Neural progenitor cell (in vitro differentiated cells): ENCODE measurements at places on chromosomes 5 and 9. TPM values are rescaled to one million over a fixed set of nuclear protein-coding genes. Genes with fewer than 3 reads are reported as not detected.

- H3K27me3 ChIP-seq, result no peaks in the 10 kb centered on the region
- DNase-seq, result peak; percentile 14
- peaks cover 20% of the 10 kb centered on the region for H3K4me1 ChIP-seq
- no peaks in the 10 kb centered on the region for H3K36me3 ChIP-seq
- H3K4me3 ChIP-seq, result no peak overlapping the region
- H3K27ac ChIP-seq, result peak overlapping the region; percentile 71
Measured at GRCh38 chr5:33563983-33564908, 123.5 kb downstream of the TARS1 start.

GRCh38 chr5:98913911-98914310 is 14.9 kb downstream of the CHD1 start:
- peaks cover 13% of the 10 kb centered on the region for H3K36me3 ChIP-seq
- H3K4me1 ChIP-seq, result peaks cover 14% of the 10 kb centered on the region
- DNase-seq, result no peak
- H3K27me3 ChIP-seq, result no peaks in the 10 kb centered on the region

DNA sequence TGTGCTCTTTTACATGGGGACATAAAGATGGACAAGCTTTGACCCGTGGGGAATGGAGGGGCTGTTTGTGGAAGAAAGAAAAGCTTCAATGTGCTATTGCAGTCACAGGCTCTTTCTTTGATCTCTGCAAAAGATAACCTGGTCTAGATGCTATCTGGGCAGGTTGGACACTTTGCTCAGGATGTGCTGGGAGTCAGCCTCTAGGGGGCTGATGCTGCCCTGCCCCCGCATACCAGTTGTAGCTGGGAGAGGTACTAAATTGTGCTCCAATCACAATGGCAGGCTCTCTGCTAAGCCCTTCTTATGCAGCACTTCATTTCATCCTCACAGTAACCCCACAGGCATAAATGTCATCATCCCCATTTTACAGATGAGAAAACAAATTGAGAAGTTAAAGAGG is 67.2 kb downstream of the PSD2 start:
- peaks cover 4% of the 10 kb centered on the region for H3K4me1 ChIP-seq
- H3K36me3 ChIP-seq, result no peaks in the 10 kb centered on the region
- peak; percentile 41 for DNase-seq
- no peak overlapping the region for H3K4me3 ChIP-seq

DNA sequence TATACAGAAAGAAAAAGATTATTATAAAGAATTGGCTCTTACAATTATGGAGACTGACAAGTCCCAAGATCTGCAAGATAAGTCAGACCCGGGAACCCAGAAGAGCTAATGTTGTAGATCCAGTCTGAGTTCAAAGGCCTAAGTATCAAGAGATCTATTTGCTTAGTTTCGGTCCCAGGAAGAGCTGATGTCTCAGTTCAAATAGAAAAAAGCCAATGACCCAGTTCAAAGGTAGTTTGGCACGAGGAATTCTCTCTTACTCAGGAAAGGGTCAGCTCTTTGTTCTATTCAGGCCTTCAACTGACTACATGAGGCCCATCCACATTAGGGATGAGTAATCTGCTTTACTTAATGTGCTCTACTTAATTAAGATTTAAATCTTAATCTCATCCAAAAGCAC is 128.3 kb upstream of the PLCXD3 start:
- no peak overlapping the region for H3K4me3 ChIP-seq
- no peaks in the 10 kb centered on the region for H3K36me3 ChIP-seq
- DNase-seq, result no peak
- no peak overlapping the region for H3K27ac ChIP-seq
- H3K27me3 ChIP-seq, result no peaks in the 10 kb centered on the region

GRCh38 chr5:135493406-135494180 is 41.4 kb upstream of the TIFAB start:
- peaks cover 100% of the 10 kb centered on the region for H3K27me3 ChIP-seq
- H3K4me3 ChIP-seq, result no peak overlapping the region
- peak; percentile 54 for DNase-seq
- H3K4me1 ChIP-seq, result peaks cover 51% of the 10 kb centered on the region
- H3K27ac ChIP-seq, result no peak overlapping the region
- no peaks in the 10 kb centered on the region for H3K36me3 ChIP-seq

The GFPT2 gene
- total RNA-seq, result 18.9 and 20.3 TPM in 2 replicates

The GRIN1 gene
- total RNA-seq, result 0.03 TPM in 1 of 2 replicates, not detected in the other

The ADGRD2 gene
- total RNA-seq, result 0.13 and 0.43 TPM in 2 replicates

The ZCCHC10 gene
- total RNA-seq, result 31.8 and 37.0 TPM in 2 replicates

The FGFR4 gene
- 8.2 and 41.3 TPM in 2 replicates for total RNA-seq
